ENCODE measurements at places on chromosomes 16 and 17.
A peak's percentile ranks its signal among the peaks of the same experiment; 100 is the strongest.

DNA sequence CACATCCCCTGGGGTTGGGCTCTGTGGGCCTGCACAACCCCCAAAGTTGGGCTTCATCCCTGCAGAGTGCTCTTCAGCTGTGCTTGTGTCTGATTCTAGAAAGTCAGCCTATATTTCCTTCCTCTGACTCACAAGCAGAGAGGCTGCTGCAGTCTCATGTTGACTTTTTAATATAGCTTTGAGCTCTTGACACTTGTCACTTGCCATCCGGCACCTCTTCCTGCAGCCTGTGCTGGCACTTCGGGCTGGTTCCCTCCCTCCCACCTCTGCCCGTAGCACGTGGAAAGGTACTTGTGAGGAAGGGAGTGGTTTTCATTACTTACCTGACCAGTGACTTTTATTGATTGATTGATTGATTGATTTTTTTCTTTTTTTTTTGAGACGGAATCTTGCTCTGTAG, 19.0 kb upstream of the JPT2 start:
- DNase-seq: no peak

- DNase-seq: no peak
Observed at GRCh38 chr16:56789360-56789759, 59.4 kb downstream of the NUP93 start.

GRCh38 chr17:50111673-50112655, 16.8 kb downstream of the PDK2 start:
- DNase-seq: no peak

GRCh38 chr16:50390371-50390771, 21.6 kb upstream of the BRD7 start:
- DNase-seq: no peak

GRCh38 chr17:82871056-82871775, 31.4 kb upstream of the ZNF750 start:
- DNase-seq: no peak

DNA sequence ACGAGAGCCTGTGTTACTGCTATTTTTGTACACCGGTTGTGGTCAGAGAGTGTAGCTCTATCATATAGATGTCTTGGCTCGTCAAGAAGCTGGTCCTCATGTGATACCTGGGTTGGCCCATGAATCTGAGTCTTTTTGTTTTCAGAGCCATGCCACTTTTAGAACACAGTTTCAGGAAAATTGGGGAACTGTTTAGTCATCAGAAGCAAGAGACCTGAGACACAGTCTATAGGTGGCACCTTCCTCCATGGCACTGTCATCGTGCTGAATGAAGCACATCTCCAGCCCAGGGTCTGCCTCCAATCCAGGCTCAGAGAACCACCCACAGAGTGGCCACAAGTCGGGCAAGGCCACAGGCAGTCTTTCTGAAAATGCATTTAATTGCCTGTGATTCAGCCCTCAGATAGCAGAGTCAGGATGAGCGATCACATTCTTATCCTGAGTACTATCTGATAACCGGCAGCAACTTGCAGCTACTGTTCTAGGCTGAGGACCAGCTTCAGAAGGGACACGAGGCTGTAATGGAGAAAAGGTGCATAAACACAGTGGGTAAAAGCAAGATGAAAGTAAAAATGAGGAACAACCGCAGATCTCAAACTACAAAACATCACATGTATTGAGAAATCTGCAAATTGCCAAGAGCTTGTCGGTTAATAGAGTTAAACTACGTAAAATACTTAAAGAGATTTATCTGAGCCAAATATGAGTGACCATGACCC, 14.2 kb upstream of the HAPSTR1 start:
- DNase-seq: no peak

DNA sequence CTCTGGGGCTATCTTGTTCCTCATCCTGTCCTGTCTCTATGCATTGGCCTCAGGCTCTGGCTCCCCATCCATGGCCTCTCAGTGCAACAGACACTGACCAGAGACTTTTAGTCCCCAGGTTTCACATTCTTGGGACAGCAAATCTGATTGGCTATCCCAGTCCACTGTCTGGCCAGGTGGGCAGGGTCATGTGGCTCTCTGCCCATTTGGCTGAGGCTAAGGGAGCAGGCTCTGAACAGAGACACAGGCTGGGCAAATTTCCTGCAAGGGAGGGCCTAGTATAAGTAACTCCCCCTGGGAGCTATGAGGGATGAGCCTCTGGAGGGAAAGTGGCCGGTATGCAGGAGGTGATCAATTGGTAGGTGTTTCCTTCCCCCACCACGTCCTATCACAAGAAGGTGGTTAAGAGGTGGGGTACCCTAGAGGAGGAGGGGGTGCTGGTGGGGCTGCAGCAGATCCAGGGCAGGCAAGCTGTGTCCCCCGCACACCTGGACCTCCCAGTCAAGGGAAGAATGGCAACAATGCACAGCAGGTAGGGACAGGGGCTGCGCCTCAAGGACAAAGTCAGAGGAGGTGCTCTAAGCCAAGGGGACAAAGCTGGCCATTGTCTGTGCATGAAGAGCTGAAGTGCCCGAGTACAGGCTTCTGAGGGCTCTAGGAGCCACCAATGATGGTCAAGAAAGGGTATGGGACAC, 13.2 kb downstream of the XYLT2 start:
- no peak for DNase-seq

- DNase-seq: peak; percentile 11
Observed at GRCh38 chr17:73639932-73640331, 4.3 kb downstream of the SDK2 start.

- DNase-seq: peak; percentile 42
Observed at GRCh38 chr17:31499771-31500554, 108.5 kb downstream of the RAB11FIP4 start.

DNA sequence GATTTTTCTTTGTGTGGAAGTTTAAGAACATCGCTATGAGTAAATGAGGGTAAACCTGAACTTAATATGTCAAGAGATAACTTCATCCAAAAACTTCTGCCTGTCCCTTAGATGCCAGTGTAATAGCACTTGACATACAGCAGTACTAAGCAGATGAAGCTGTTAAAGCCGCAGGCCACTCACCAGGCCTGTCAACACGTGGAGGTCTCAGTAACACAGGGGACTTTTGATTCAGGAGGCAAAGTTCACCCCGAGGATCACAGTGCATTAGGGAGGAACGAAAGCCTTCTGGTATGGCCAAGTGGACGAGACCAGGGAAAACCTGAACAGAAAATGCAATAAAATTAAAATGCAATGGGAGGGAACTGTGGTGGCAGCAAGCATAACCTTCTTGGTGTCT, 235.7 kb downstream of the CHD9NB start:
- DNase-seq: no peak

- no peak for DNase-seq
Observed at GRCh38 chr17:4540224-4540651, 14.9 kb downstream of the MYBBP1A start.

- DNase-seq: no peak
Observed at GRCh38 chr17:74539281-74539820, 6.6 kb downstream of the CD300C start.

DNA sequence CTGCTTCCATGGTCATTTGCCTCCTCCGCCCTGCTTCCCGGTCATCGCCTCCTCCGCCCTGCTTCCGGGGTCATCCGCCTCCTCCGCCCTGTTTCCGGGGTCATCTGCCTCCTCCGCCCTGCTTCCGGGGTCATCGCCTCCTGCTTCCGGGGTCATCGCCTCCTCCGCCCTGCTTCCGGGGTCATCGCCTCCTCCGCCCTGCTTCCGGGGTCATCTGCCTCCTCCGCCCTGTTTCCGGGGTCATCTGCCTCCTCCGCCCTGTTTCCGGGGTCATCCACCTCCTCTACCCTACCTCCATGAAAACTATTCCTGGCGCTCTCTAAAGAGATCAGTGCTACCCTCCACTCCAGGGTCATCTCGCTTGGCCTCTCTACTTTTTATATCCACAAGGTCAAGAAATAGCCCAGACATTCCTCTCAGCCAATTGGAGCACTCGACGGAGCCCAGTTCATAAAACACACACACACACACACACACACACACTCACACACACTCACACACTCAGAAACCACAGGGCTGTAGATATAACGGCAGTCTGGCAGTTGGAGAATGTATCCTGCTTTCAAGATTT, 44.8 kb downstream of the TRARG1 start:
- no peak for DNase-seq

DNA sequence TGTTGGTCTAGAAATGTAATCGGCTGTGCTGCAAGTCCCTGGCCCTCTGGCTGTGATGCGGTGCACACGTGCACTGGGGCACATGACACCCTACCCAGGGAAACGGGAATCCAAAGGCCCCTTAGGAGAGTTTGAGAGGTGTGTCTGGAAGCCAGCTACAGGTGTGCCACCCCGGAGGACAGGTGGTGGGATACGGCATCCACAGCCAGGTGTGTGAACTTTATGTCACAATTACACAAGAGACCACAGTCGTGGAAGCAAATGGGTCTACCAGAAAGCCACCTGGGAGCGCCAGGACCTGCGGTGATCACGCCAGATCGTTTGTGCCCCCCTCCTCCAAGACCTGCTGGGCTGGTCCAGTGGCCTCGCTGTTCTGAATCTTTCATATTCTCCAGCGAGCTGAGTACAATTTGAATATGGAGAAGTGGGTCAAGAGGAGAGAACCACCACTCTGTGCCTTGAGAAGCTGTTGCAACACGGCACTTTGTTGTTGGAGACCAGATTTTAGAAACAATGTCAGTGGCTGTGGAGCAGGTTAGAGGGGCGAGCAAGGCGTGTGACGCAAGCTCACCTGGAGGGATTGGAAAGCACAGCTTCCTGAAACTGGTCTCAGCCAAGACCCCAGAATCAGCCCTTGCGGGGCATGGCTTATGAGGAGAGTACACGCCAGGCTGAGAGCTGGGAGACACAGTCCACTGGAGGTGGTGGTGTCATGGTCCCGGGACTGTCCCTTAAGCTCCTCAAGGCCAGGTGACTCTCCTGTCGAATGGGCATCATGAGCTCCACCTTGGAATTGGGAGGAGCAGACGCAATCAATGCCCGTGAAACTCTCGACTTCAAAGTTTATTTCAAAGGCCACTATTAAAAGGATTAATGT, 37.4 kb downstream of the COX4I1 start:
- no peak for DNase-seq

DNA sequence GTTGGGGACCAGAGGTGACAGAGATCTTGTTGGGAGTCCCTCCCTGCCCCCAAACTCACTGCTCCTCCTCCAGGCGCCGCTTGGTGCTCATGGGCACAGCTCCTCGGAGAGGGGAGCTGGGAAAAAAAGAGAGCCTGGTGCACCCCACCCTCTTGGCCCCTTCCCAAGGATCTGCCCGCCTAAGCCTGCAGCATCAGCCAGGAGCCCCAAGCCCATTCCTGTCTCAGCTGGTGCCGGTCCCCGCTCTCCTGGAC, 400 bp downstream of the HCFC1R1 start:
- peak; percentile 32 for DNase-seq
